ENCODE measurements at places on chromosomes 7 and 10.
A peak's percentile ranks its signal among the peaks of the same experiment; 100 is the strongest.

- DNase-seq: no peak
Observed at GRCh38 chr10:43375401-43376020, 4.1 kb downstream of the FXYD4 start.

GRCh38 chr7:22663721-22664120, 63.3 kb upstream of the IL6 start:
- no peak for DNase-seq

- DNase-seq: peak; percentile 61
Observed at GRCh38 chr7:105934572-105935185, 28.4 kb upstream of the CDHR3 start.

- no peak for DNase-seq
Observed at GRCh38 chr10:6385665-6386064, 182.9 kb downstream of the PFKFB3 start.

DNA sequence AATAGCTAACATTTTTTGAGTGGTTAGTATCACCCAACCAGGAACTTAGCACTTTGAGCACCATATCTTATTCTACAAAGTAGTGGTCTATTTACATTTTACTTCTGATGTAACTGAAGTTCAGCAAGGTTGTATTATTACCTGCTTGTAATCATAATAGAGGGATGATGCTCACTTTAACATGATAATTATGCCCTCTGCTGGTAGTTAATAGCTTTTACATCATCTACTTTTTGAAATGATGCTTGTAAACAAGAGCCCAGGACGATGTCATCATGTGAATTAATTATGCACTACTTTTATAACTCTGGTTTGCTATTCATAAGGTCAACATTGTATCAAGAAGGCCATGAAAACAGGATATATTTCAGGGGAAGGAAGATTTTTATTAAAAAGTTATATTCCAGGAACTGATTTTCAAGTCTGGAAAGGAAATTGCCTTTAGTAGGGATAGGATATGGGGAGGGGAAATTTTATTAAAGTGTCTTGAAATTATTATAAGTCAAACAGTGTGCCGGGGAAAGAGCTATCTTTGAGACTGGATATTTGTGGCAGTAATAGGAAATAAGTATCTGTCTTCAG, 80.3 kb upstream of the SCIN start:
- no peak for DNase-seq

GRCh38 chr7:97623333-97623732, 108.6 kb upstream of the TAC1 start:
- DNase-seq: no peak

- DNase-seq: no peak
Observed at GRCh38 chr10:124206616-124207015, 113.2 kb upstream of the CHST15 start.

DNA sequence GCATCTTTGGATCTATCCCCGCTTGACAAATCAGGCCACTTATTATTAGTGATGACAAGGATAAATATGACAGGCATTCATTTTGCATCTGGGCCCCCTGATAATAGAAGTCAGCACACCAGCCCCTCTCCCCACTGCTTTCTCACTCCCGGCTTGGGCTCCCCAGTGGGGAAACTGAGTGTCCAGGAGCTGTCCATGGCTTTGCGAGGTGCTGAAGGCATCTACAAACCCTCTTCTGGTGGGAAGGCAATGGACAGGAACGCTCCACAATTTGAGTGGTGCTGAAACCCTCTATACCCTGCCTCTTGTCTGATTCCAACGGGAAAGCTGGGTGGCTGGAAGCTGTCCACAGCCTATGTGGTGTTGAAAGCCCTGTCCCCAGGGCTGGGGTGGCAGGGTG, 61.7 kb upstream of the PCBD1 start:
- DNase-seq: no peak

DNA sequence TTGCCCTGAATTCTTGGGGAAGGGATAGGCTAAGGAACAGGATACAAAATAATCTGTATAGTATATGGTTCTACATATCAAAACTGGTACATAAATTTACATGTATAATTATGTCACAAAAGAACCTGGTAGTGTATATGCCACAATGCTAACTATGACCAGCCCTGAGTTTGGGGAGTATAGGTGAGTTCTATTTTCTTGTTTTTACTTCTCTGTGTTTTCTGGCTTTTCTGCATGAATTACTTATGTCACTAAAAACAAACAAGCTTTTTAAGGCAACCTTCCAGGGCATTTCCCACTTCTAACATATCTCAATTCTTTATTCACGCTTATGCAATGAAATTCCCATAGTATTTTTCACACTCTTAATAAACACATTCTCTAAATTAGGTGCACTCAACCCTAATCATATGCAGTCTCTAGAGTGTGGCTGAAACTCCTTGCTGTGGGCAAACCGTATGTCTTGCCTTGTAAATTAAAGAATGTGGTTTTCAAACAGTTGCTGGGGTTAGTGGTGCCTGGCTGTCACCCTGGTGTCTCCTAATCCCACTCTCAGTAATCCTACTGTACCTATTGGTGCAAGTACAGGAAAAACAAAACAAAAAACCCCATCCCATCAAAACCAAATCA, 14.0 kb upstream of the INSIG1 start:
- DNase-seq: no peak

DNA sequence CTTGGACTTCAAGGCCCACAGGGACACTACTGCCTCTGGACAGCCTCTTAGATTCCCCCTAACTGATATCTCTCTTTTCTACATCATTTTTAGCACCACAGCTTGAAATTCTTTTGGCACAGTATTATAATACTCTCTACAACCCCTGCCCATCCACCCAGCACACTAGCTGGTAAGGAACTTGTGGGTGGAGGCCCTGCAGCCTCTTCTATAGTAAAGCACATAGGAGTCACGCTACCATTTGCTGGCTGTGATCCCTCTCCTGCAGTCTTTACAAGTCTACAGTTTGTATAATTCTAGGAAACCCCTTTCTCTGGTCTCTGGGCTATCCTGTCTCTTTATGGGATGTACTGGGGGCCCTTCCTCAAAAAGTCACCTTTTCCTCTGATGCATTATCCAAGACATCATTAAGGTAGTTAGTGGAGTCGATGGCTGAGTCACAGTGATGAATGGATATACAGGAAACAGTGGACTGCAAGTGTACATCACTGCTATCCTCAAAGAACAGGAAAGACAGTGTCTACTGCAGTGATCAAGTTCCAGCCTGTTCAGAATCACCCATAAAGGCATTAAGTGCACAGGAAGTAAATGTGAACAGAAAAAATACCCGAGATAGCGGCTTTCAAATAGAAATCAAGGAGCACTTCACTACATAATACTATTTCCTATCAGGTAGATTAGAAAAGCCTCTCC, 54.4 kb downstream of the STK17A start:
- no peak for DNase-seq

DNA sequence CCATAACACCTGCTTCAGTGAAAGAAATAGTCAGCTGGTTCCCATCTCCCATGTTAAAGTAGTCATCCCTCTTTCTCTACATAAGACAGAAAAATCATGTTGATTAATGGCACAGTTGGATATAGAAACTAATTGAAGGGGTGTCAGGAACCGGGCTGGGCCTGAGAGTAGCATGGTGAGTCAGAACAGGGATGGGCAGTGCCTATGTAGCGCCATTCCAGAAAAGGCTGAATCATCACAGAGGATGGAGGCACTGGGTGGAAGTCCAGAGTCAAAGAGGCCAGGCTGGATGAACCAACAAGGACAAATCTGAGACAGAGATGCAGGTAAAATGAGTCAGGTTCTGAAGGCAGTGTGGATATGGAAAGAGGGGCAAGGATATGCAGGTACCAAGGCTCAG, 201.2 kb downstream of the LHFPL3 start:
- DNase-seq: no peak

- DNase-seq: no peak
Observed at GRCh38 chr7:70717553-70718329, 414.2 kb upstream of the GALNT17 start.

DNA sequence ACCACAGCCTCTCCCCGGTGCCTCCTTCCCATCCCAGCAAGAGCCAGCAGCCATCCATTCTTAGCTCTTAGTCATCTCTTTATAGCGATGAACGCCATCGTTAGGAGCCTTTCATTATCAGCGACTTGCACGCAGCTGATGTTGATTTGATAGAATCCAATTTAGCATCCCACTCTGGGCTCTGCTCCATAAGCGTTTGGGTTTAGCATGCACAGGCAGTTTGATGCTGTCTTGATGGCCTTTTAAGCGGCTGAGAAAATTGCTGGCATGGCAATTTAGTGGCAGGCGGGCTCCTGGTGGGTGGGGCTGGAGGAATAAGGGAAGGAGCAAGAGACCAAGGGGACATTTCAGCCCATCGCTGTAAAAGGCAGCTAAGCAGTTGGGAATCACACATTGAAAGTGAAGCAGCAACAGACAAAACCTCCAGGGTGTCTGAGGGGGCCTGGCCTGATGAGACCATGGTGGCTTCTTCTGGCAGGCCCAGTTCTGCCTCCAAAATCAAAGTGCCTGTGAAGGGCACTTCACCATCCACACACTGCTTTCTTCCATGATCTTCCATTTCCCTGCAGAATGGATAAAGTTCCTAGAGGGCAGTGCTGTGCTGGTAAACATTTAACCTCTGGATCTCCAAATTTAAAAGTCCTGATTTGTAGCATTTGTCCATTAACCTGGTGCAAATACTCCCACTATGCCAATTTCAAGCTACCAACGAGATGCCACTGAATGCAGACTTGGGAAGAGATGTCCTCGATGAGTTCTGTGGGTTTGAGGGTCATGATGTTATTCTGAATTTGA, 107.8 kb upstream of the PLXNA4 start:
- no peak for DNase-seq
